Stimulated activated CD8-positive, alpha-beta memory T cell treated with anti-CD3 and anti-CD28 coated beads, Interleukin-4, amount 100 ng/mL, for 4 hours (primary cell): ENCODE measurements at places on chromosomes 6 and 20.

GRCh38 chr6:54097753-54098152 is 13.5 kb upstream of the MLIP start:
- DNase-seq: no peak

DNA sequence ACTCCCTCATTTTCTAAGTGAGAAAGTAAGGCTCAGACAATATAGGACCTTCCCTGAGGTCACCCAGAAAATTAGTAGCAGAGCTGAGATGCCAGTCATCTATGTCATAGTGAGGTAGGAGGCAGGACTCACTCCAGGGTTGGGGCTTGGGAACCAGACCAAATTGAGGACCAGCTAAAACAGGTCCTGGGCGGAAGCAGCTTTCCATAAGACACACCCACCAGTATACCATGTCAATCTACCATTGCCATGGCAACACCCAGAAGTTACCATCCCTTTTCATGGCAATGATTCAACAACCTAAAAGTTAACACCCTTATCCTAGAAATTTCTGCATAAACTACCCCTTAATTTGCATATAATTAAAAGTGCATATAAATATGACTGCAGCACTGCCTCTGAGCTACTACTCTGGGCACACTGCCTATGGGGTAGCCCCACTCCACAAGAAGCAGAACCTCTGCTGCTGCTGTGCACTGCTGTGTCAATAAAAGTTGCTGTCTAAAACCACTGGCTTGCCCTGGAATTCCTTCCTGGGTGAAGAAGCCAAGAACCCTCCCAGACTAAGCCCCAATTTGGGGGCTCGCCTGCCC is 30.3 kb upstream of the OCSTAMP start:
- no peak for DNase-seq

GRCh38 chr6:91328241-91328640 is 741.4 kb upstream of the MAP3K7 start:
- no peak for DNase-seq

DNA sequence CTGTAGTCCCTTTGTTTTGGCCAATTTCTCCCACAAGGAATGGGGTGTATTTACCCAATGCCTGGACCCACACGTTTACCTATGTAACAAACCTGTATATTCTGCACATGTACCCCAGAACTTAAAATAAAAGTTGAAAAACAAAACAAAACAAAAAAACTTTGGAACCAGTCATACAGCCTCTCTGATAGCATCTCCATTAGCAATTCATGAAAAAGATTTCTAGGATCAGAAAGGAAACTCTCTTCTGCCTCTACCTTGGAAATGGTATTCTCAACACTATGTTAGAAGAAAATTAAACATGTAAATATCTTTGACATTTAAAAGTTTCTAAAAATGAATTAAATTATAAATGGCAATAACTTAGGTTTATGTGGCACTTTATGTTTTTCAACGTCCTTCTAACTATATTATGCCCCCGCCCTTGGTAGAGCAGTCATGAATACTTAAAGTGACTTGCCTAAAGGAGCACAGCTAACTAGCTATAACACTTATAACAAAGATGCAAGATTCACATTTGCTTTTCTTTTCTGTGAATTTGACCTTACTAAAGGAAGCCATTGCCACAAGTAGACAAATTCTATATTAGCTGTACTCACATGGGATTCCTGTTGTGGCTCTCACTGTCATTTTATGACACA is 147.5 kb upstream of the FKBP1C start:
- DNase-seq: no peak

GRCh38 chr20:32483351-32484224 is 101.5 kb downstream of the NOL4L start:
- peak; percentile 20 for DNase-seq

- DNase-seq: no peak
Measured at GRCh38 chr6:6656287-6656686, 67.8 kb downstream of the LY86 start.

- no peak for DNase-seq
Measured at GRCh38 chr6:69816026-69816425, 19.2 kb upstream of the LMBRD1 start.

GRCh38 chr20:41406353-41406752 is 39.7 kb upstream of the EMILIN3 start:
- no peak for DNase-seq

DNA sequence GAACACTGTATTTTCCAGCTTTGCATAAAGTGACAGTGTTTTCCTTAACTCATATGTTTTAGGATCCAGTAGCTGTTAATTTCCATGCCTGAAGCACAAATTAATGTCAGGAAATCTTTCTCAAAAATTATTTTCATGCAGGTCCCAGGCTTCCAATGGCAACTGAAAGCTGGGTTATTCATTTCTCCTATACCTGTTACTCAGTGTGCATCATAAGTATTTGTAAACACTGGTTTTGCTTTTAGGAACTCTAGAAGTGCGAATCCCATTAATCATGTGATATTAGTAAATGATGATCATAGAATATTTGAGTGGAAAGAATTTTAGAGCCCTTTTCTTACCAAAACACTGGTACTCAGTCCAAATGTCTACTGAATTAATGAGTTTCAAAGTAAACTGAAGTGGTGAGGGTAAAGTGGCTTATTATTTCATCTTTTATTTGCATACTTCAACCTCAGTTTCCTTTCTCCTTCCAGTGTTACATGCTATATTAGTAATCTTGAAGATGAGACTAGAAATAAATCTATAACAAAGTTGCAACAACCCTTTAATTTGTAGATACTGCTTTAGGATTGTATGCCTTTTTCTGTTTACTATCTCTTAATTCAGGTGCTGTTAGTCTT is 124.0 kb downstream of the ZFAND3 start:
- DNase-seq: no peak

GRCh38 chr6:7235712-7236305 is 77.2 kb downstream of the SSR1 start:
- no peak for DNase-seq

DNA sequence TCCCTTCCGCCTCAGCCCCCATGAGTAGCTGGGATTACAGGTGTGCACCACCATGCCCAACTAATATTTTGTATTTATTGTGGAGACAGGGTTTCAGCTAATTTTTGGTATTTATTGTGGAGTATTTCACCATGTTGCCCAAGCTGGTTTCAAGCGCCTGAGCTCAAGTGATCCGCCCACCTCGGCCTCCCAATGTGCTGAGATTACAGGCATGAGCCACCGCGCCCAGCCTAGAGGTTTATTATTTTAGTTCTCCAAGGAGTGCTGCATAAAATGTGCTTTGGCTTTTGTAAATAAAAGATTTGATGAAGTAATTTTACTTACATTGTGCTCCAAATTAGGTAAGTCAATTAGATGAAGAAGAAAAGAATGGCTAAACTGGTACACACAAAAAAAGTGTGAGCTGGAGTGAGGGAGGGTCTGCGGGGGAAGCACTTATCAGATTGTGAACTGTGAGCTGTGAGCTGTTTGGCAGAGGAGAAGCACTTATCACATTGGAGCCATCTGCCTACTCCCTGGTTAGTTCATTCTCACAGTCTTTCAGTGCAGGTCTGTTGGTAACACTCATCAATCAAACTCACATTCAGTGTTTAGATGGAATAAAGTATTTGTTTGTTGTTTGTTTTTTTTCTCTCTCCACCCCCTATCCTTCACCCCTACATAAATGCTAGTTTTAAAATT is 398.0 kb downstream of the EPHA7 start:
- DNase-seq: no peak

DNA sequence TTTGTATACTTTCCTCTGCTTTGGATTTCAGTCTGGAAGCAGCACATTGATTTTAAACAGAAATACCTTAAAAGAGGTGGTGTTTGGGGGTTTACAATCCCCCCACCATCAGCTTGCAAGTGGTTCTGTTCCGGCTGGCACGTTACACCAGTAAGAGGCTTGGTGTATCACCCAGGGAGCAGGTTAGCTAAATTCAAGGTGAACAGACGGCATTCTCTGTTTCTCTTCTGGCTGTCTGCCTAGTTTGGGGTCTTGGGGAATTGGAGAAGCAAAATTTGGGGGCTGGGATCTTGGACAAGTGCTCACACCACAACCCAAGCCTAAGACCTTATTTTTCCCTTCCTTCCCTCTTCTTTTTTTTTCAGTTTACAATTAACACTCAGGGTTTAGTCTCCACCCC is 7.5 kb upstream of the APCDD1L start:
- no peak for DNase-seq

GRCh38 chr20:24370911-24371695 is 98.3 kb upstream of the SYNDIG1 start:
- no peak for DNase-seq

GRCh38 chr20:42492290-42492689 is 697.4 kb downstream of the PTPRT start:
- DNase-seq: no peak

- no peak for DNase-seq
Measured at GRCh38 chr6:125700581-125701353, 48.7 kb upstream of the HEY2 start.

DNA sequence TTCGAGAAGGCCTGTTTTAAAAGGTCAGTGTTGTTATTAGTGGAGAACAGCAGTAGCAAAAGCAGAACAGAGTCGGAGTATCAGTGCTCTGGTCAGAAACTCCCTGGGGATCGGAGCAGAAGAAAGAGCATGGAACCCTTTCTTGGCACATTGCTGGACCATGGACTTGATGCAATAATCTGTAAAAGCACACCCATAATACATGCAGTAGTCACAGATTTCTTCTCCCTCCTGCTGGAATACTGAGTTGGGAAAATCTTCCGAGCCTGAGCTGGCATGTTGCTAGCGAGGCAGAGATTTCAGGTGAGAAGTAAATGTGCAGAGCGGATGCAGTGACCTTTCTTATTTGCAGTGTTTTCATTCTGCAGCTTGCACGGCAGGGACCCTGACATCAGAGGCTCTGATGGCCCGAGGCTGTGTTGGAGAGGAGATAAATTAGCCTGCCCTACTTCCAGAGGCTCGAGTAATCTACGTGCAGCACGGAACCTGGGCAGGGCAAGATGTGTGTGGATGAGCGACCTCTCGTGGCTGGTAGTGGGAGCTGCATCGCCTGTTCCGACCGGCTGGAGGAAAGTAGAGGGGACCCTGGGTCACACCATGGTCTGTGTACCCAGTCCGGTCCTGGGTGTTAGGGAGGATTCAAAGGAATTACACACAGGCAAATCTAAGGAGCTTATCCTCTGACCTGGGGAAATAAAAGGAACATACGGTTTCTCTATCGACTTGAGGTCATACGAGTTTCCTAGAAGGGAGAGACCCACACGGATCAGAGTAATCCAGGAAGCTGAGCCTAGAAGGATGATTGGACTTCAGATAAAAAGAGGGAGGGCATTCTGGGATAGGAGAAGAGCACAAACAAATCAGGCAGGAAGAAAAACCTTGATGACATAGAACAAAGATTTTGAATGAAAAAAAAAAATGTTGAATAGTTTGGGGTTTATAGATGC is 137.0 kb upstream of the STMND1 start:
- DNase-seq: peak; percentile 15

- DNase-seq: no peak
Measured at GRCh38 chr6:100381111-100381510, 83.6 kb downstream of the SIM1 start.

GRCh38 chr6:158903801-158904200 is 84.6 kb upstream of the EZR start:
- no peak for DNase-seq

GRCh38 chr6:34052071-34052825 is 93.6 kb downstream of the GRM4 start:
- DNase-seq: no peak

- no peak for DNase-seq
Measured at GRCh38 chr20:58449681-58450221, 60.7 kb downstream of the VAPB start.

DNA sequence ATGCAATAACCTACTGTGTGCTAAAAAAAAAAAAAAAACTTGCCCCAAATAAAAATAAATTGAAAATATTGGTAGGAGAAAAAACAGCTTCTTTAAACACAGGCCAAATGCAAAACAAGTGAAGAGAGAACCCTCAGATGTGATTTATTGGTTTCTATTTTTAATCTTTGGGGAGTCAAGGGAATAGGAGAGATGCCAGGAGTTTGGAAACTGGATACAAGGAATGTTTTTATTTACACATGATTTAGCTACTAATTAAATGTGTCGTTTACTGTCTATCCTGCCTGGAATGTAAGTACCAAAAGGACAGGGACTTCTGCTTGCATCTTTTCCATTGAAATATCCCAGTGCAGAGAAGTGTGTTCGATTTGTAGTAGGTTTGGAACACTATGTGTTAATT is 810.7 kb downstream of the MAFB start:
- DNase-seq: no peak

GRCh38 chr6:84763003-84763885 is 1.2 kb downstream of the TBX18 start:
- no peak for DNase-seq

GRCh38 chr20:56755201-56755600 is 126.1 kb downstream of the TFAP2C start:
- DNase-seq: no peak

DNA sequence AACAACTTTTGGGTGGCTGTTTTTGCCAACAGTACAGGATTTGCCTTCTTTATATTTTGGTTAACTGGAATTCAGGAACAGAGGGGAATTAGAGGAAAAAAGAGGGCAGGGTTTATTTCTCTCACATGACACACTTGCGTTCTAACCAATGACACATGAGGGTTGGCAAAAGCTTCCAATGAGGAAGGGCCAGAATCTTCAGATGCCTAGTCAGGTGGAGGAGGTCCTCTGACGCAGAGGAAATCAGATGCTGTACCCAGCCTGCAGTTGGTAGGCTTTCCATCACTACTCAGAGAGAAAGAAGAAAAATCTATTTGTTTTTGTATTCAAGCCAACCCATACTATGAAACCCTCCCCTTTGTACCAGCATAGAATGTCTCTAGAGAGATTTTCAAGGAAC is 20.8 kb downstream of the TM9SF4 start:
- no peak for DNase-seq

- DNase-seq: no peak
Measured at GRCh38 chr20:53335555-53335954, 258.1 kb downstream of the ZNF217 start.

- no peak for DNase-seq
Measured at GRCh38 chr20:22663528-22664025, 79.2 kb upstream of the FOXA2 start.

GRCh38 chr6:84390334-84390733 is 162.9 kb upstream of the CEP162 start:
- DNase-seq: no peak

DNA sequence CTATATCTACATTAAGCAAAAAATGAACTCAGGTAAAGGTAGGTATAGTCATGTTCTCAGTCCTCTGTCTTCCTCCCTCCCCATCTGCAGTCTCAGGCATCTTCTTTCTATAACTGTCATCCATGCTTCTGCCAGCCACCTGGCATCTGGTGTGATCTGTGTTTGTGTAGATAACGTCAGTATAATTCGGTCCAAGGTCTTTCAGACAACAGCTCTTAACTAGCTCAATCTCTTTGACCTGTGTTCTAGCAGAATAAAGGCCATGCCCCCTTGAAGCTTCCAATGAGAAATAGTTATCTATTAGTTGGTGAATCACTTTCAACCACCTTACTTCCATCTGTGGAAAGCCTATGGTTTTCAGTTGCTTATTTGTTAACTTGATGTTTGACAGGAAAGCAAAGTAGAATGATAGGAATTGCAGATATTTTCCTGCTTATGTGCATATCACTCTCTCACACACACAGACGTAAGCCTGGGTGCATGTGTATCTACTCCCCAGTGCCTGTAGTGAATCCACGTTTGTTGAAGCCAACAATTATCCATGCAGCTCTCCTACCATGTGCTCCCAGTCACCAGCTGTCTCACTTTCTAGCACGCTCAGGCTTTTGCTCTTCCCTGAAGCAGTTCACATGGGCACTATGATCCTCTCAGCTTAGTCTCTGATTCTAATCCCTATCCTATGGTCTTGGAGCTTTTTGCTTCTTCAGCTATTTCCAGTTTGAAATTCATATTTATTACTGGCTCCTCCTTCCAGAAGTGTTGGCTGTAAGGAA is 433.7 kb upstream of the MANEA start:
- no peak for DNase-seq
